HS-5 (cell line): ENCODE measurements at places on chromosomes 2 and 18.
A peak's percentile ranks its signal among the peaks of the same experiment; 100 is the strongest.

DNA sequence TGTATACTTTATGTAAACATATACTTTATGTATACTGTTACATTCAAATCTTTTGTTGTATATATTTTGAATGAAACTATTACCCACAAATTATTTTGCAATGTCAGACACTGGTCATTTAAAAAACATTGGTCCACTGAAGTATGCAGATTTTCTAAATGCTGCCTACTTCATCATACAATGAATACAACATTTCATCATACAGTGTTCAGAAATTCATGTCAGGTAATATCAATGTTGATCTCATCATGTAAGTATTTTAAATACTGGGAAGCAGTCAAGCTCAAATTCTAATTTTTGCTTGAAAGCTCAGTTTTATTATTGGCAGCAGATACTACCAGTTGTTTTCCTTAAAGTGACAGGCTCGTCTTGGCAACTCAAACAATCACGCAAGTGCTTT lies 2.9 kb upstream of the STAT4 start:
- no peak for DNase-seq

DNA sequence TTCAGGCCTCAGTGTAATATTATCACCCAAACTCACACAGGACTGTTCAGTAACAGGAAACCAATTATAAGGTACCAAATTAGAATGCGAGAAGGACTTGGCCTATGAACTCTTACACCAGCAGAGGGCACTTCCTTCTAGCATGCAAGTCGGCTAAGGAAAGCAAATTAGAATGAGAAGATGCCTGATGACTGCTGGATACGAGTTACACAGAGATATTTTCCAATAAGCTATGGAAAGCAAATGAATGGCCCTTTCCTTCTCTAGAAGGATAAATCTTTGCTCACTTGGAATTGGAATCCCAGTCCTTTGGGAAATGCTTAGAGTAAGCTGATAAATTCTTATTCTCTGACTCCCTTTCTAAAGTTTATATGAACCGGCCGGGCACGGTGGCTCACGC lies 109.8 kb downstream of the AP1S3 start:
- peak; percentile 35 for DNase-seq

GRCh38 chr2:230798769-230799399 lies 65.9 kb upstream of the ITM2C start:
- DNase-seq, result no peak

GRCh38 chr2:3294069-3294468 lies 83.5 kb downstream of the EIPR1 start:
- no peak for DNase-seq

- no peak for DNase-seq
Observed at GRCh38 chr2:54079331-54079730, 36.1 kb upstream of the ACYP2 start.

DNA sequence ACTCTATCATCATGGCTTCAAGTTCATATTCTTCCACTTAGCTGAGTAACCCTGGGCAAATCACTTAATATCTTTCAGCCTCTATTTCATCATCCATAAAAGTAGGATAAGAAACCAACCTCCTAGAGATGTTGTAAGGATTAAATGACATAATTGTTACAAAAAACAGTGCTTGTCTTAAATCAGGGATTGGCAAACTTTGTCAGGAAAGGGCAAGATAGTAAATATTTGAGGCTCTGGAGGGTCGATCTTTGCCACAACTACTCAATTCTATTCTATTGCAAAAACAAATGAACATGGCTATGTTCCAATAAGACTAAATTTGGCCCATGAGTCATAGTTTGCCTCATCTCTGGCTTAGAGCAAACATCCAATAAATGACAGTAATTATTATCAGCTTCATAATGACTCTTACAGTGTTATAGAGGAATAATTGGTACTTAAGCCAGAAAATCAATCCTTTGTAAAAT lies 184.7 kb downstream of the SATB2 start:
- DNase-seq, result peak; percentile 70
